ENCODE measurements at places on chromosomes 1 and 21.

DNA sequence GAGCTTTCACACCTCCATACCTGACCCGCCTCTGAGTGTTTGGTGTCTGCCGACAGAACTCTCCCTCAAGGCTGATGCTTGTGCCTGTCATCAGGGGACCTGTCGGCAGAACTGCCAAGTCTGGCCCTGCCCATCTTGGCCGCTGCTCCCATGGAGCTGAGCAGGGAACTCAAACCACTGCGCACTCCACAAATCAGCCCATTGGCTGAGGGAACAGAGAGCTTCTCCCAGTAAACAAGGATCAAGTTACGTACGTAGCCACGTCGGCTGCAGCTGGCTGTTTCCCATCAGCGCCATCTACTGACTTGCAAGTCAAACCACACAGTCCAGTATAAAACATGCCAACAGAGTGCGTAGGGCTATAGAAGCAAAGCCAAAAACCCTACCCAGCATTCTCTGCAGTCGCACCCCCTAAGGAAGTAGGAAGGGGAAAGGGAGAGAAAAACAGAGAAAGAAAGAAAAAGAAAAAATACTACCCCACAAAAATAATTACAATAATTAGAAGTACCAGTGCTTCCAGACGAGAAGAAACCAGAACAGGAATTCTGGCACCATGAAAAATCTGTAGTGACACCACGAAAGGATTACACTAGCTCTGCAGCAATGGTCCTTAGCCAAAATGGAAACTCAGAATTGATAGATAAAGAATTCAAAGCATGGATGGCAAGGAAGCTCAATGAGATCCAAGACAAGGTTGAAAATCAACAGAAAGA is 13.1 kb downstream of the KRTAP13-1 start:
- DNase-seq, result no peak

GRCh38 chr1:117599286-117600221 is 6.3 kb upstream of the TENT5C start:
- no peak for DNase-seq

DNA sequence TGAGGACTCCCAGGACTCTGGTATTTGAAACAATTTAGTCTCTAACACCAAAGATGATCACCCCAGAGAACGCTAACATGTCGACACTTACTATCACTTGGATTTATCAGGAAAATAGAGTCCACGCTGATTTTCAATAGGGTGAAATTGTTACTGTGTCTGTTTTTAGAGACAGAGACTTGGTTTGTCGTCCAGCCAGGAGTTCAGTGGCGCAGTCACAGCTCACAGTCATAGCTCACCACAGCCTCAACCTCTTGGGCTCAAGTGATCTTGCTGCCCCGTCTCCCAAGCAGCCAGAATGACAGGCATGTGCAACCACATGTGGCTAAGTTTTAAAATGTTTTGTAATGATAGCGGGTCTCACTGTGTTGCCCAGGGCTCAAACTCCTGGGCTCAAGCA is 5.3 kb downstream of the SSU72 start:
- DNase-seq, result no peak

DNA sequence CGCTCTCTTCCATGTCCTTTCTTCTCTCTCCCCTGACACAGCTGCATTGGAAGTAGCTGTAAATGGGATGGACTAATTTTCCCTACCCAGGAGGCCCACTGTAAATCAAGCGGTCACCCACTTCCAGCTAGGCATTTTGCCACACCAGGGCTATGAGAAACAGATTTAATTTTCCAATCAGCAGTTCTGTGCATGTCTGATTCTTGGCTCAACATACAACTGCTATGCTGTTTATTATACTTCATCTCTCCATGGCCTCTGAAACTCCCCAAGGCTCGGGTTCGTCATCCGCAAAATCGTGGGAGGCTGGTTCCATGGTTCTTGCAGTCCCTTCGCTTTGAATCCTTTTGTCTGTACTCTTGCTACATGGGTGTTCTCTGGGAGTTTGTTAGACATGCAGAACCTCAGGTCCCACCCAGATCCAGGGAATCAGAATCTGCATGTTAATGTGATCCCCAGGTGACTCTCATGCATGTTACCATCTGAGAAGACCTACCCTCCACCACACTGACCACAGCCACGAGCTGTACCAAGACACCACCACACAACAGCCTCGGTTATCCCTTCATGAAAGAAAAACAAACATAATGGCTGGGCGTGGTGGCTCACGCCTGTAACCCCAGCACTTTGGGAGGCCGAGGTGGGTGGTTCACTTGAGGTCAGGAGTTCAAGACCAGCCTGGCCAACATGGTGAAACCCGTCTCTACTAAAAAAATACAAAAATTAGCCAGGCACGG is 190.5 kb downstream of the GABPA start:
- peak; percentile 66 for DNase-seq

DNA sequence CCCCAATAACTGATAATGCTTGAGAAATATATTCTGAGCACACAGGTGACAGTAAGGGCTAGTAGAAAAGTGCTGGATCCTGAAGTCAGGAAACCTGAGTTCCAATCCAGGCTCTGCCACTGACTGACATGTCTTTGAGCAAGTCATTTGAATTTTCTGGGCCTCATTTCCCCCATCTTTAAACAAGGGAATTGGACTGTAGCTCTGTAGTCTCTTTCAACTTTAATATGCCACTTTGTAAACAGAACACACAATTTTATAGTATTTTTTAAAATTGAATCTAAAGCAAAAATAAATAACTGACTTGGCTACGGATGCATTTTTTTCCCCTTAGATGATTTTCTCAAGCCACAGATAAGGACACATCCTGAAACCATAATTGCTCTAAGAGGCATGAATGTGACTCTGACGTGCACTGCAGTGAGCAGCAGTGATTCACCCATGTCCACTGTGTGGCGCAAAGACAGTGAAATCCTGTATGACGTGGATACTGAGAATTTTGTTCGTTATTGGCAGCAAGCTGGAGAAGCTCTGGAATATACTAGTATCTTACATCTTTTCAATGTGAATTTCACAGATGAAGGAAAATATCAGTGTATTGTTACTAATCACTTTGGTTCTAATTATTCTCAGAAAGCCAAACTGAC is 37.0 kb downstream of the LRIG2 start:
- peak; percentile 6 for DNase-seq

DNA sequence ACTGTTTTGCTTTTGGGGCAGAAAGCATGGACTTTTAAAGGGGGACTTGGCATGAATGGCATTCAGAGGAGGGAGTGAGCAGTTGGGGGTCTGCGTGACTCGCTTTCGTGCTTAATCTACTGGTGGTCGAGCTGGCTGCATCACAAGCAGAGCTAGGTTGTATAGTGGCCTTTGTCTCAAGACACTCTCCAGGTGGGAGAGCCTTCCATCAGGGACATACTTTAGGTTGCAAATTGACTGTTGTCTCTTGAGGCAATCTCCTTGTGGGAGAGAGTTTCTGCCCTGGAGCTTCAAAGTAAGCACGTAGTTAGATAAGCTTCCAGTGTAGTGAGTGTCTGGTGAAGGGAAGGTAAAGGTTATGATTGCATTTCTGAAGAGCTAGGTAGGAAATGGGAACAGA is 93.9 kb downstream of the C1orf21 start:
- no peak for DNase-seq

All from hippocampal formation (tissue), 2 donors.